Fibroblast of lung (primary cell): ENCODE measurements at places on chromosomes 16 and 17. TPM values are rescaled to one million over a fixed set of nuclear protein-coding genes. Genes with fewer than 3 reads are reported as not detected.

The SLFN13 gene
- 2.0 and 2.1 TPM in 2 replicates for total RNA-seq

The HCRT gene
- total RNA-seq: not detected in 2 replicates

GRCh38 chr17:19630035-19630434 lies 18.5 kb upstream of the ALDH3A2 start:
- no peak for DNase-seq

GRCh38 chr16:88906535-88907105 lies 40.2 kb upstream of the PABPN1L start:
- DNase-seq: no peak

The FOXL1 gene
- total RNA-seq: 24.1 and 27.4 TPM in 2 replicates

GRCh38 chr16:35631261-35631945 lies 2172.0 kb downstream of the TP53TG3F start:
- no peak for DNase-seq

- peak; percentile 51 for DNase-seq
Observed at GRCh38 chr17:35605678-35606077, 18.6 kb downstream of the AP2B1 start.

GRCh38 chr17:17872547-17873345 lies 36.0 kb upstream of the SREBF1 start:
- no peak for DNase-seq

The CNGB1 gene
- not detected in 2 replicates for total RNA-seq

DNA sequence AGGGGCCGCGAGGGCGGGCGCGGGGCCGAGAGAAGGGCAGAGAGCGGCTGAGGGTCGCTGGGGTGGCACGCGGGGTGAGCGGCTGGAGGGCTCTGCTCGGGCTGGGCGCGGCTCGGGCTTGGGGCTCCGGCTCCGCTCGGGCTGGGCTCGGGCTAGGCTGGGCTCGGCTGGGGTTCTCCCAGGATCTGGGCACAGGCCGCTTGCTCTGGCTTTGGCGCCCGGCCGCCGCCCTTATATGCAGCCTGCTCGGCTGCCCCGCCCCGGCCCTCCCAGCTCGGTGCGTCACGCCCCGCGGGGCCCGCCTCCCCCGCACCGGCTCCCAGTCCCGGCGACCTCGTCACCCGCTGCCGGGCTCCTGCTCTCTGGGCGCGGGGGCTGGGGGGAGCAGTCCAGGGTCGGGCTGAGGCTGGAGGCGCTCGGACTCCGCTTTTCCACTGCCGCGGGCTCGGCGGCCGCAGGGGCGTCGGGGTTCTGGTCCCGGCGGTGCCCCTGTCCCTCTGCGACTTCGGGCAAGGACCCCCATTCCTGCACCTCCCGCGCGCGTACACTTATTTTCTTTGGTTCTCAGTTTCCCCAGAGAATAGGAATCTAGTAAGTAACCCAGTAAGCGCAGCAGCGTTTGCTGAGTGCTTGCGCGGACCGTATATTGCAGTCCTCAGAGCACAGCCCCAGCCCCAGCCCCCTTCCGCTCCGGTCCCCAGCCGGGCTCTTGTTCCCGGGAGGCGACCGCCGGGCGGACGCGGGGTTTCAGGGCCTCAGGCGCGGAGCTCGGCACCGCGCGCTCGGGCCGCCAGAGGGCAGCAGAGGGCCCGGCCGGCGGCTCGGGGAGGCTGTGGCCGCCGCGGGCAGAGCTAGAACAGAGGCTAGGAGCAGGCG lies at the start of gene RASD1:
Gene RASD1 (minus strand): TSS at position 207 of the 876 bp plus-strand sequence. CDS start 214 bp downstream, outside the sequence.
- peak; percentile 82 for DNase-seq

The TTLL6 gene
- total RNA-seq: under 0.01 and 0.17 TPM in 2 replicates

DNA sequence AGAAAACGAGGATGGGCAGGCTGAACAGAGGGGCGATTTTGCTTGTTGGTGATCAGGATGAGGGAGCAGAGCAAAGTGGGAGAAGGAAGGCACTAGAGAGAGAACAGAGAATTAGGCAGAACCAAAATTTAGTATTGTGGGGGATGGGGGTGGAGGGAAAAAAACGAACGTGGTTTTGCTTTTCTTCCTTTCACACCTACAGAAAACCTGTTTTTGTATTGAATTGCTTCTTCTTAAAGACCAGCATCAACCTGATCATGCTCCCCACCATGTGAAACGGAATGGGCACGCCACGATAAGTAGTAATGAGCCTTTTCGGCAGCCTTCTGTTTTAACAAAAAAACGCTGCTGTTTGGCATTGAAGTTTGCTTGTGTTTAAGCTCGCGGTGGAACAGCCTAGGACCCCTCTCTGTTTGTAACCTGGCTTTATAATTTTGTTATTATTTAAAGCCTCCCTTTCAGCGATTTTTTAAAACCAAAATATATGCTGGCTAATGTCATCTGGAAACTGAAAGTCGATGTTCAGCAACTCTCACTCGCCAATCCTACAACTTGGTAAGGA lies 36.8 kb downstream of the ERCC4 start:
- no peak for DNase-seq

- no peak for DNase-seq
Observed at GRCh38 chr16:89303617-89304016, 86.1 kb downstream of the ZNF778 start.

The PARD6A gene
- 4.1 and 4.8 TPM in 2 replicates for total RNA-seq

DNA sequence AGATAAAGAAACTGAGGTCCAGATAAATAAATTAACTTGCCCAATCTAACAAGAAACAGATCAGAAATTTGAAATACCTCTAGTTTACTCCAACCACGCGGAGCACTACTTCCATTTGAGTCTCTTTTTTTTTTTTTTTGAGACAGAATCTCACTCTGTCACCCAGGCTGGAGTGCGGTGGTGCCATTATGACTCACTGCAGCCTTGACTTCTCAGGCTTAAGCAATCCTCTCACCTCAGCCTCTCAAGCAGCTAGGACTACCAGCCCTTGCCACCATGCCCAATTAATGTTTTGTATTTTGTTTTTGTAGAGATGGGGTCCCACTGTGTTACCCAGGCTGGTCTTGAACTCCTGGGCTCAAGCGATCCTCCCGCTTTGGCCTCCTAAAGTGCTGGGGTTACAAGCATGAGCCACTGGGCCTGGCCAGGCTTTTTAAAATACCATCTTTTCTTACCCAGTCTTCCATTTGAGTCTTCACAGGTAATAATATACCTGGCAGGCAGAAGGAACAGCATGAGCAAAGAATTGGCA lies 3.3 kb upstream of the NACA2 start:
- DNase-seq: peak; percentile 12

DNA sequence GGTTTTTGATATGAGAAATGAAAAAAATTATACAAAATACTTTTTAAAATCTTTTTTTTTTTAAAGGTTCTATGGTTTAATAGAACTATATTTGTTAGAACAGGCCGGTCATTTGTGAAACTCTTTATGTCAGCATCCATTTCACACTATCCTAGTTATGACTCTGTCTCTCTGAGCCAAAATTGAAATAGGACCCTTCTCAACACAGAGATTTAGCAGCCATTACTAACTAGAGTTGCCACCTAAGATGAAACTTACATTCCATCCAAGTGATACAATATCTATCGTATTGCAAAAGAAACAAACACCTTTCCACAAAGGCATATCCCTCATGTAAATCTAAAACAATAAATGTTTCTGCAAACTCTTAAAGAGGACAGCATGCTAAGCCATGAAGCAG lies 249.8 kb downstream of the CDH11 start:
- DNase-seq: no peak

- DNase-seq: no peak
Observed at GRCh38 chr16:47523342-47524006, 62.3 kb downstream of the PHKB start.

DNA sequence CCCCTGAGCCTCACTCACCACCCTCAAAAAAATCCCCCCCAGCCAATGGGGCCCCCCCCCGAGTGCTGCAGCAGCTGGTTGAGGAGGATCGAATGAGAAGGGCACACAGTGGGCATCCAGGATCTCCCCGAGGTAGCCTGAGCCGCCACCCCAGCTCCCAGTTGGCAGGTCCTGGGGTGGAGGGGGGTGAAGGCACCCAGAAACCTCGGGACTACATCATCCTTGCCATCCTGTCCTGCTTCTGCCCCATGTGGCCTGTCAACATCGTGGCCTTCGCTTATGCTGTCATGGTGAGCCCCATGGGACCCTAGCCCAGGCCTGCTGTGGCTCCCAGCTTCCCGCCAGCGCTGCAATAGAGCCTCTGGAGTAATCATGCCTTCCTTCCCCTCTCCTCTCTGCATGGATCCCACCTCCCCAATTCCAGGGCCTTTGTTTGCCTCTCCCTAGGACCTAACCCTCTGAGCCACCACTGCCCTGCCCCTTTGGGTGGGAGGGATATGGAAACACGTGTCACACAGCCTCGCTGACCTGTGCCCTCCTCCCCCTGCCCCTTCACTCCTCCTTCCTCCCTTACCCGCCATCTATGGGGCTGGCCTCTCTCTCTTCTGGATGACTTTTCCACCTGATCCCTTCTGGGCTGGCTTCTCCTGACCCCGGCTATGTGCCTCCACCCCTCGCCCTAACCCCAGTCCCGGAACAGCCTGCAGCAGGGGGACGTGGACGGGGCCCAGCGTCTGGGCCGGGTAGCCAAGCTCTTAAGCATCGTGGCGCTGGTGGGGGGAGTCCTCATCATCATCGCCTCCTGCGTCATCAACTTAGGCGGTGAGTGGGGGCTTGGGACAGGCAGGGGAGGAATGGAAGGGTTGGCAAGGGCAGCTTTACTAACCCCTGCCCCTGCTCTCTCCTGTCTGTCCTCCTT lies 1.9 kb downstream of the PRRT2 start:
- DNase-seq: no peak

The CCNF gene
- 3.6 and 7.3 TPM in 2 replicates for total RNA-seq

- DNase-seq: no peak
Observed at GRCh38 chr16:50745940-50746339, 4.1 kb downstream of the CYLD start.

The RNF112 gene
- total RNA-seq: 7.2 and 21.5 TPM in 2 replicates

- no peak for DNase-seq
Observed at GRCh38 chr16:87044829-87045228, 272.4 kb downstream of the C16orf95 start.

- no peak for DNase-seq
Observed at GRCh38 chr16:22672830-22673210, 141.1 kb upstream of the HS3ST2 start.

The KCNJ2 gene
- 36.0 and 48.1 TPM in 2 replicates for total RNA-seq

DNA sequence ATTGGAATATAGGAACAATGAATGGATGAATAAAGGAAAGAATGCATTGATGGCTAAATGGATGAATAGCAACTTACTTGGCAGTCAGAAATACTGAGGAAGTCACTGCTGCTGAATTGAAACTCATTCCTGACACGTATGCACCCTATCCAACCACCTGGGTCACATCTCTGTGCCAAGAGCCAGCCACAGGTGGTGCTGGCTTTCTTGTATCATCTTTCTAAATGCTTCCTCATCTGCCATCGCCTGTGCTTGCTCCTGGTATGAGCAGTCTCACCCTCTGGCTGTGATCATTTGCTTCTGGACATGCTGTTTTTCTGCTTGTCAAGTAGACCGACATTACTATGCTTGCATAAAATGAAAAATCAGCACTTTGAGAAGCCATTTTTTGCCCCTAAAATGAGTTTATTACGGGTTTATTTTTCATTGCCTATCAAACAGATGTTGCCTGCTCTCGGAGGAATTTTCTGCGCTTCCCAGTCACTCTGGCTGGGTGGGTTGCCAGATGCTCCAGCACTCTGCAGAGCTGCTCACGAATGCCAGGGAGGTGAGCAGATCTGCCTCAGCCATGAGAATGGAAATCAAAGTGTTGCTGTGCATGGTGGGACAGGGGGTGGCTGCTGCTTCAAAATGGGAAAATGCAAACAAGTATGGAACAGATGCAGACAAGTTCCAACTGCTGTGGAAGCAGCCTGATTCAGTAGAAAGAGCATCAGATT lies 1349.6 kb upstream of the CDH8 start:
- DNase-seq: no peak

The KRT24 gene
- total RNA-seq: not detected in 2 replicates

The APOBR gene
- total RNA-seq: under 0.01 TPM in 1 of 2 replicates, not detected in the other

DNA sequence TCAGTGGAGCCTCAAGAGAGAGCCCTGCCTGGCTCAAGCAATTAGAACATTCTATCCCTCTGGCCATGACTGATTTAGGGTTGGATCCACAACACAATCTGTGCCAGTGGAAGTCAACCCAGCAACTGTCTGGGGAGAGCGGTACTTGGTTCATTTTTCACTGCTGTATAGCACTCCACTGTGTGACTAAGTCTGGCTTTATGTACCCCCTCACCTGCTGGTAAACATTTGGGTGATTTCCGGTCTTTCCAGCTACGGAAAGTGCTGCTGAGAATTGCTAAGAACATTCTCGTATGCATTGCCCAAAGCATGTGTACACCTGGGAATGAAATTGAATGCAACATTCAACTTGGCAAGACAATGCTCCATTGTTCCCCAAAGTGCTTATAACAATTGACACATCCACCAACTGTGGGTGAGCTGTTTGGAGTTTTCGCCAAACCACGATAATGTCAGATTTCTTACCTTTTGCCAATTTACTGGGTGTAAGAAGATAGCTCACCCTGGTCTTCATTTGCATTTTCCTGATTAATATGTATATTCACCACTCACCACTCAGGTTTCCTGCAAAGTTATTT lies 63.5 kb upstream of the MED9 start:
- peak; percentile 59 for DNase-seq

- no peak for DNase-seq
Observed at GRCh38 chr17:74354123-74354522, 7.5 kb downstream of the BTBD17 start.

- DNase-seq: peak; percentile 79
Observed at GRCh38 chr17:41678907-41679739, 9.6 kb upstream of the EIF1 start.

- no peak for DNase-seq
Observed at GRCh38 chr17:38921756-38922411, 3.5 kb upstream of the LASP1NB start.

GRCh38 chr16:53369921-53370320 lies 64.3 kb upstream of the RBL2 start:
- DNase-seq: no peak

The HOXB13 gene
- total RNA-seq: not detected in 2 replicates

The CCL8 gene
- 0.26 and 0.50 TPM in 2 replicates for total RNA-seq

The TUBG1 gene
- 12.8 and 16.7 TPM in 2 replicates for total RNA-seq

- DNase-seq: no peak
Observed at GRCh38 chr17:67578142-67578457, 139.6 kb upstream of the NOL11 start.

- peak; percentile 83 for DNase-seq
Observed at GRCh38 chr17:7745748-7746470, 28.4 kb downstream of the DNAH2 start.
